ENCODE measurements at places on chromosomes 4 and X.

DNA sequence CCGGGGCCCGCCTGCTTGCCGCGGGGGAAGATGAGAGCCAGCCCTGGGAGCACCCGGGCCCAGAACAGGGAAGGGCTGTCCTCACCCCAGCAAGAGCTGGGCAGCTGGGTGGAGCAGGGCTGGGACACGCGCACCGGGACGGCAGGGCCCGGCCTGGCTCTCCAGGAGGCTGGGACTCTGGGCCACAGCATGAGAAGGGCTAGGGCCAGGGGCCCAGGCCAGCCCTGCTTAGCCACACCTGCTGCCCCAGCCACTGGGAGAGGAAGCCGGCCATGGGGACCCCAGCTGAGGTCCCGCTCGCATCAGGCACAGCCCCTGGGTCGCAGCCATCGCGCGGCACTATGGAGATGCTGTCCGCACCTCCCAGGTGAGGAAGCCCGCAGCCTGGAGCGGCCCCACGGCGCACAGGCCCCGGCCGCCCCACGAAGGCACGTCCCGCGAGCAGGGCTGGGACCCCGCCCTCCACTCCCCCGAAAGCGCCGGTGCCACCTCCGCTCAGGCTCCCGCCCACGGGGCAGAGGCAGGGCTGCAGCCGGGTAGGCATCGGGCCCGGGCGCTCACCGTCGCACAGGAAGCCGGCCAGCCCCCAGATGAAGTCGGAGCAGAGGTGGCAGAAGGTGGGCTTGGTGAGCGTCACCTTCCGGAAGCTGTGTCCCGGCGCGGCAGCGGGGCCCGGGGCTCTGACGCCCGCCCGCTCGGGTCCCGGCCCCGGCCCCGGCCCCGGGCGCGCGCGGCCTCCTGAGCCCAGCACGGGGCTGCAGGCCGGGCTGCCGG, 531 bp downstream of the DGKQ start:
- peak; percentile 81 for DNase-seq

DNA sequence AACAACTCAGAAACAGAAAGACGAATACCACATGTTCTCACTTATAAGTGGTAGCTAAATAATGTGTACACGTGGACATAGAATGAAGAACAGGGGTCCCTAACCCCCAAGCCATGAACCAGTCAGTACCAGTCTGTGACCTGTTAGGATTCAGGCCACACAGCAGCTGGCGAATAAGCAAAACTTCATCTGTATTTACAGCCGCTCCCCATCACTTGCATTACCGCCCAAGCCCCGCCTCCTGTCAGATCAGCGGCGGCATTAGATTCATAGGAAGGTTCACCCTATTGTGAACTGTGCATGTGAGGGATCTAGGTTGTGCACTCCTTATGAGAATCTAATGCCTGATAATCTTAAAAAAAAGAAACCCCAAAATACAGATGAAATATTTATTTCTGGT, 1128.7 kb downstream of the NLGN4X start:
- DNase-seq, result no peak

DNA sequence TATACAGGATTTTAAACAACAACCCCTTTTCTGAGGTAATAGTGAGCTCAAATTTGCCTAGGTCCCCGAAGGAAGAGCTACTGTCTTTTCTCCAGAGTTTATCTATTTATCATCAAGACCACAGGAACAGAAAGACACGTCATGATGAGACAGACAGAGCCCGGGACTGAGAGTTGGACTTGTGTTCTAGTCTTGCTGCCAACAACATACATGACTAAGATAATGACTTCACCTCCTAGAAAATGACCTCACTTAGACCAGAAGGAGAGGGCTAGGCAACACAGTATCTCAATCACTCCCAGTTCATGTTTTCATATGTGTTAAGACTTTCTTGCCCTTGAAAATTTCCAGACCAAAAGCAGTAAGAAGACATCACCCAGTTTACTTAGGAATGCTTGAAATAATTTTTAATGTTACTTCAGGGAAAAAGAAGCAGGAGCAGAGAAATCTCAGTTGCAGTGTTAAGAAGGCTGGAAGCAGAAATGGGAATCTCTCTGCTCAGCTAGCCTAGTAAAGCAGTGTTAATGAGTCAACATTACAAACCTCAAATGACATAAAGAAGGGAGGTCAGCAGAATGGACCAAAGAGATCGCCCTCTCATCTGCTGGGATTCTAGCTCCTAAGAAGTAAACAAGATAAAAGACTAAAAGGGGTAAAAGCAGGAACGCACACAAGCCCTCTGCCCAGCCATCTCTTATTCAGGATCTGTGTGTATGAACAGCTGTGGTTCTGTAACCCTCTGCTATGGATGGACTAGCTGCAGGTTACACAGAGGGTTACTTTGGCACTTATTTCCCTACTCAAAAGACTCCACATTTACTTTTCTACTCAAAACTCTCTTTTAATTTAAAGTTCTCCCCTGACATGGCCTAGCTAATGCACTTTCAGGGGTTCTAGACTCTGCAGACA, 24.8 kb downstream of the PDGFC start:
- DNase-seq, result no peak

- peak; percentile 16 for DNase-seq
These were observed 52.6 kb downstream of the HMX1 start for GRCh38 chr4:8819019-8819418.

- no peak for DNase-seq
These were observed 36.5 kb downstream of the TBC1D9 start for GRCh38 chr4:140719686-140720085.

- no peak for DNase-seq
These were observed at the start of gene TREX2 for GRCh38 chrX:153445856-153446635. Gene TREX2 (minus strand): TSS chrX:153446056. CDS start chrX:153445430, 626 bp downstream.

- no peak for DNase-seq
These were observed 146.2 kb upstream of the PDE5A start for GRCh38 chr4:119774840-119775239.

DNA sequence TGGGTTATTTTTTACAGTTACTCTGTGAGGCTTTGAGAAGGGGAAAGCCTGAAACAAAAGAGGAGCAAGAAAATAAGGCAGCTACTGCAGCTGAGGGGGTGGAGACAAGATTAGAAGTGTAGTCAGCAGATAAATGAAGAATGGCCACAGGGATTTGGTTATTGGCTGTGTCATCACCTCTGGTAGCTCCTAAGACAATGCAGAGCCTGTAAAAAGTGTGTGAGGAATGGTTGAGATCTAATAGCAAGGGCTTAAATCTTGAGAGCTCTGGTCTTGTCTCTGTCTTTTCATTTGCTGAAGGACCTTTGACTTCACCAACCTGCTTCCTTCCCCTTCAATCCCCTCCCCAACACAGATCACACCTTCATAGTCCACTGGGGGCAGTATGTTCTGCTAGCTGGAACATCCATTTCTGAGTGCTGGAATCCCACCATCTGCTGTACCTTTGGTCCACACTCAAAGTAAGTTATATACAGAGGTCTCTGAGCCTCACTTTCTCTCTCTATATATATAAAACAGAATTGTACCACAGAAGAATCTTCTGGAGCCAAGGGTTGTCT, 213.7 kb upstream of the ZIC3 start:
- no peak for DNase-seq

GRCh38 chr4:163662768-163663167, 168.3 kb downstream of the TMA16 start:
- DNase-seq, result no peak

DNA sequence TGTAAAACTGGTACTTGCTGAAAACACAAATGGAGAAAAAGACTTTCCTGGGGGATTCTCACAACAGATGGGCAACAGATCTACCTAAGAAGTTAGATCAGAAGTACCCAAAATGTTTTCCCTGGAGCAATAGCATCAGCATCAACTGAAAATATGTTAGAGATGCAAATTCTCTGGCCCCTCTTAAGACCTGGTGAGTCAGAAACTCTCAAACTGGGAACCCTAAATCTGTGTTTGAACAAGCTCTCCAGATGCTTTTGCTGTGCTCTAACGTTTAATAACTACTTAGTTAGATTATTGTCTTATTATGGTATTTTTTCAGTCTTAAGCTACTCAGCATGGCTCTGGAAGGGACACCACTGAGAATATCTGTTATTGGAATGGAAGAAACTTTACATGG, 55.2 kb upstream of the TRPC3 start:
- DNase-seq, result no peak

- DNase-seq, result no peak
These were observed 15.6 kb downstream of the RPS3A start for GRCh38 chr4:151114986-151115385.

GRCh38 chrX:109889289-109890006, 113.5 kb upstream of the TMEM164 start:
- DNase-seq, result no peak

GRCh38 chr4:65416891-65417290, 253.4 kb downstream of the EPHA5 start:
- DNase-seq, result no peak

- DNase-seq, result no peak
These were observed 429.2 kb downstream of the GPAT3 start for GRCh38 chr4:83964996-83965541.

DNA sequence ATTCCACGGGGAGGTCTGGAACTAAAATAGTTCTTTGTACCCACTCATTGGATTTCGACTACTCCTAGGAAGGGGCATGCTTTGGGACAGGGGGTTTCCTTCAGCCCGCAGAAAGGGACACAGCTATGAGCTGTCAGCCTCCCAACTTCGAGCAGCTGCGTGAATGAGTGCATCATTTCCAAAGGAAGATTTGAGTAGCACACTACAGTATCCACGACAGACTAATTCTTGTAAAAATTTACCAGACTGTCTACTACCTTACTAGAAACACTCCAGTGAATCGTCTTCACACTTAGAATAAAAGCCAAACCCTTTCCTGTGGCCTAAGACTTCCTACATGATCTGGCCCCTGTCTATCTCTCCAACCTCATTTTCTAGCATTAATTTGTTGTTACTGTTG, 101.9 kb downstream of the MAOA start:
- no peak for DNase-seq

- no peak for DNase-seq
These were observed 27.3 kb downstream of the CSN3 start for GRCh38 chr4:70269674-70270073.

DNA sequence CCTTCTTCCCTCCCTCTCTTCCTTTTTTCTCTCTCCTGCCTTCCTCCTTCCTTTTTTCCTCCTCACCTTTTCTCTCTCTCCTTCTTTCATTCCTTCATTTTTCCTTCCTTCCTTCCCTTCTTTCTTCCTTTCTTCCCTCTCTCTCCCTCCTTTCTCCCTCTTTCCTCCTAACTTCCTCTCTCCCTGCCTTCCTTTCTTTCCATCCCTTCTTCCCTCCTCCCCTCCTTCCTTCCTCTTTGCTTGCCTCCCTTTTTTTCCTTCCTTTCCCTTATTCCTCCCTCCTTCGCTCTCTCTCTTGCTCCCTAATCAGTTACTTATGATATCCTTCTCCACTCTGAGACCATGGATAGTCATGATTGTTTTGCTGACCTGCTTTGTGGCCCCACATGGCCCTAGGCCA, 56.7 kb upstream of the PUDP start:
- no peak for DNase-seq

- DNase-seq, result no peak
These were observed 30.5 kb downstream of the AFF1 start for GRCh38 chr4:86965019-86965976.

DNA sequence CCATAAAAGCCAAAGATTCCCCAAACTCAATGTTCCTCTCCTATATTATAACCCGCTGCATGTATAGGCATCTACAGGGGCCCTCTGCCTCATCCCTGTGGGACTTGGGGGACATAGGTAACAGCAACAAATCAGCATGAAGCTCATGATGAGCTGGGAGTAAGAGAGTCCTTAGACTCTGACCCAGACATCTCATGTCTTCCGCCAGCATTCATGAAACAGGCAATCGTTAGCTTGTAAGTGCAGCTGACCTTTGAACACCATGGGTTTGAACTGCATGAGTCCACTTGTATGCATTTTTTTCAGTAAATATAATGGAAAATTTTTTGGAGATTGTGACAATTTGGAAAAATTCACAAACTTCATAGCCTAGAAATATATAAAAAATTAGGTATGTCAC, 10.4 kb upstream of the SCOC start:
- no peak for DNase-seq

DNA sequence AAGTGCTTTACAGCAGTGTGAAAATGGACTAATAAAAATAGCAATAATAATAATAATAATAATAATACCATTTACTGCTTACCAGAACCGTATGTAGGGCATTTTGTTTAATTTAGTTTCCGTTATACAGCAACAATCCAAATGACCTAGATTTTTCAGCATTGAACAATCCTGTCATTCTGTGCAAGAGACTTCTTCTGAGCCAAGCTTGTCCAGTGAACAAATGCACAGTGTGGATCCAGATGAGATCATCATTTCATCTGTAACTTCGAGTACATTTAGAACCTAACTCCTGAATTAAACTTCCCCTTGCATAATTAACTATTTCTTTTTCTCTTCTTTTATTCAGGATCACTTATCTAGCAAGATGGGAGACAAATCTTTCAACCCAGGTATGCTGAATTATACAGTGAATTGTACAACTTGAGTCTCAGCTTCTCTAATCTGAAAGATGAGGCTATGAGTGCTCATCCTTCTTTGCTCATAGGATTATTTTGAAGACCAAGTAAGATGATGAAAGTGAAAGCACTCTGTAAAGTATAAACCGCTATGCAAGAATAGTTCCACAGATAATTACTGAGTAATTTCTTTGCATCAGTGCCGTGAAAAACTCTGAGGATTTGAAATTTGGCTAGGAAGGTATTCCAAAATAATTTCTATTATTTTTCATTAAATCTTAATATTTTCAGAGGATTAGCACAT, 6.6 kb downstream of the CLNK start:
- DNase-seq, result no peak

GRCh38 chrX:13655674-13656073, 2.7 kb downstream of the TCEANC start:
- DNase-seq, result no peak

DNA sequence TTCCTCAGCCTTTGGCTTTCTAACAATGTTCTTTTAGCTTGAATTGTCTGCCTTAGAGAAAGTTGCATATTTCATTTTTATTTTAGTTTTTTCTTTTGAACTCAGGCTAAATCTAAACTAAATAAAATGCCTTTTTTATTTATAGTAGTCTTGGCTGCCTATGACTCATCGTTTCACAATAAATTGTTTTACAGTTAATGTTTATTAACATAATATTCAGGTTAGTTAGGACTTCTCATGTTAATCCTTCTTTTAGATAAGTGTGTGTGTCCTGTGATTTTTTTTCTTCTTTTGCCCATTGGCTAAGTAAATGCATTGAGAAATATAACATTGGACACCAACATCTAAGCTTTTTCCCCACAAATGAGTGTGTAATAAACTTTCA, 1.6 kb downstream of the RP2 start:
- DNase-seq, result no peak

- no peak for DNase-seq
These were observed 75.9 kb downstream of the UCHL1 start for GRCh38 chr4:41332510-41333054.

DNA sequence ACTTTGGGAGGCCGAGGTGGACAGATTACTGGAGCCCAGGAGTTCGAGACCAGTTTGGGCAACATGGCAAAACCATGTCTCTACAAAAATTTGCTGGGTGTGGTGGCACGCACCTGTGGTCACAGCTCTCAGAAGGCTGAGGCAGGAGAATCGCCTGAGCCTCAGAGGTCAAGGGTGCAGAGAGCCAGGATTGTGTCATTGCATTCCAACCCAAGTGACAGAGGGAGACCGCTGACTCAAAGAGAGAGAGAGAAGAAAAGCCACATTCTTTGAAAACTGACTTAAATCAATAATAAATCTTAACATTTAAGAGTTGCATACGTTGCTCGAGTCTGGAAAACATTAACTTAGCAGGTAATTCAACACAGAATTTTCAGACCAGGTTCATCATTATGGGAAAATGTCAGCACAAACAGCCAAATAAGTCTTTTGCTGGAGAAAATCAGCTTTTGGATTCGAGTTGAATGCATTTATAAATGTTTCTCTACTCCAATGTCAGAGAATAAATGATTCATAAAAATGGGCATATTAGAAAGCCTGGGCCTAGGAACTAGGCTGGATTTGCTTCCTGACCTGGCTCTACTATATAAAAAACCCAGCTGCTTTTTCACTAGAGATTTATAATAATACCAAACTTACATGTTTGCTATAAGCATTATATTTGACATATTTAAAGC, 68.3 kb upstream of the RBPJ start:
- no peak for DNase-seq

All from upper lobe of right lung (tissue), 1 donor.